ENCODE measurements at places on chromosomes 13 and 19.

DNA sequence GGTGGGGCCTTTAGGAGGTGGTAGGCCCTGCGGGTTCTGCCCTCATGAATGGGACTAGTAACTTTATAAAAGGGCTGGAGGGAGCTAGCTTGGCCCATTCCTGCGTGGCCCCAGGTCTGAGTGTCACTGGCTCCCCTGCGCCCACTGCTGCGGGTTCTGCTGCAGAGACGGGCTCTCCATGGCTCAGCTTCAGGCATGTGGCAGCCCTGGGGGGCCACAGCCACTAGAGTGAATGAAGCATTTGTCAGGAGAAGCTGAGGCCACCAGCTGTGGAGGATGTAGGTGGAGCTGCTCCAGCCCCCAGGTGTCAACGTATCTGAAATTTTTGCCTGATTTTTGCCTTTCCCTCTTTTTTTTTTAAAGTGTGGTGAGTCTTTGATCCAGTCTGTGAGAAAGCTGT is 119.1 kb downstream of the SOX1 start:
- DNase-seq = no peak

DNA sequence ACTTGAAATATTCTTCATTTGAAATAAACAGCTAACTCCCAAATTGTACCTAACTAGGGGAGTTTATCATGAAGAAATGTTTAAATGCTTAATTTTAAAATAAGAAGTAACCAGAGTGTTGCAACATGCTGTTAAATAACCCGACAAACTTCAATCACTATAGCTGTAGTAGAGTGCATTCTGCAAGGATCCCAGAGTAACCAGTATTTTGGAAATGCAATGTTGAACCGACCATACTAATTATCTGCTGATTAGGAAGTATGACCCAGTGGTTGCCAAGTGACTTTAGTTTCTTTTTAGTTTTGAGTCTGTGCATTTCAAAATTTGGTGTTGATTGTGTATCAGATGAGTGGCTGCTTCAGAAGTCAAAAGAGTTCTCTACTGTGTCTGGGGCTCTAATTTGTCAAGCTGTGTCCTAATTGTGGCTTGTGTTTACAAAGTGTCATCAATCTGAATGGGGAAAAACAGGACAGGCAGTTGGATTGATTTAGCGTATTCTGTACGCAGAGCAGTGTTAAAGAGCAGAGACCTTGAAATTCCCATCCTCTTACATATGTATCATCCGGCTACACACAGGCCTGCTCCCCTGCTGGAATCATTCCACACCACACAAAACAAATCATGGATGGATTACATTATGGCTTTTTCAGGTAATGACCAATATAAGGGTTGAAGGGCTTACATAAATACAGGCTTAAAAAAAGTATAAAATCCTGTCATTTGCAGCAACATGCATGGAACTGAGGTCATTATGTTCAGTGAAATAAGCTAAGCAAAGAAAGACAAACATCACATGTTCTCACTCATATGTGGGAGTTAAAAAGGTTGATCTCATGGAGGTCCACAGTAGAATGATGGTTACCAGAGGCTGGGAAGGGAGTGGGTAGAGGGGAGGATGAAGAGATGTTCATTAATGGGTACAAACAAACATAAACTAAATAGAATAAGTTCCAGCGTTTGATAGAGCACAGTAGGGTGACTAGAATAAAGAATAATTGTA is 351.5 kb downstream of the KLF12 start:
- DNase-seq = no peak

DNA sequence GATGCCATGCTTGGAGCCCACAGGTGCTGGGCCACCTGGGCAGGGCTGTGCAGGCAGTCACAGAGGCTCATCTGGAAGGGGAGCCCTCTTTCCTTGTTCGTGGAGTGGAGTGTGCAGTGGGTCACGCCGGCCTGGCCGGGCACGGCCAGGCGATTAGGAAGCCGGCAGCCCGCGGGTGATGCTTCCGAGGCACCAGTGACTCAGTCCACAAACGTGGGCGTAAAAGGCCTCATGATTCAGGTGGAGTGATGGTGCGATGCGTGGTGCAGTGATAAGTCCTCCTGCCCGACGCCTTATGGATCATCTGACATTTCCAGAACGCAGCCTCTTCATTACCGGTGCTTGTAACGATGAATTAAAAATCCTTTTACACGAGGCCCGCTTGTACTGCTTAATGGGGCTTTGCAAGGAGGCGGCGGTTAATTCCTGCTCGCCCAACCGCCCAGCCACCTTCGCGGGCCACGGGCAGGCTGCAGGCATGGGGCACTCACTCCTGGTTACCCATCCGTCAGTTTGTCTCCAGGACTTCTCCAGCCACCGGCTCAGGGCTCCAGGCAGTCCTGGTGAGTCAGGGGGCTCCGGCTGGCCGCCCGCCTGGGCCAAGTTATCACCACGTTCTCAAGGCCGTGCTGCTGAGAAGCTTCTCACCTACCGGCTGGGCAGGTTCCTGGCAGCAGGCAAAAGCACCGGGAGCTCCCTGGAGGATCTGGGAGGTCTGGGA is 172.4 kb downstream of the KDM4B start:
- no peak for DNase-seq

- no peak for DNase-seq
Observed at GRCh38 chr19:2949939-2950285, 5.1 kb upstream of the ZNF77 start.

DNA sequence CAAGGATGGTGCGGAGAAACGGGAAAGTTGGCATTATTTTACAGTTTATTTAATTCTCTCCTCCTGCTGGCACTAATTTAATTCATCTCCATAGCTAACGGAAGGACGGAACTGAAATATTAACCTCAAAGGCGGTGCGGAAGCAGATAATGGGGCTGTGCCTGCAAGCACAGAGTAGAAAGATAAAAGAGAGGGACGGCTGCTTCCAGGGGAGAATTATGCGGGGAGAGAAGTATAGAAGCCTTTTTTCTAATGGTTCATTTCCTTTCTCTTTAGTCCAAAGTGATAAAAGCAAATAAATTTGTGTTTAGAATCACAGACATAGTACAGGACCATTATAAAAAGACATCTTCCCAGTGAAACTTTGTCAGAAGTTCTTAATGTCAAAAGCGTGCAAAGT is 34.5 kb upstream of the UQCRFS1 start:
- DNase-seq = no peak

GRCh38 chr13:45564133-45564776 is 51.3 kb downstream of the ERICH6B start:
- no peak for DNase-seq

DNA sequence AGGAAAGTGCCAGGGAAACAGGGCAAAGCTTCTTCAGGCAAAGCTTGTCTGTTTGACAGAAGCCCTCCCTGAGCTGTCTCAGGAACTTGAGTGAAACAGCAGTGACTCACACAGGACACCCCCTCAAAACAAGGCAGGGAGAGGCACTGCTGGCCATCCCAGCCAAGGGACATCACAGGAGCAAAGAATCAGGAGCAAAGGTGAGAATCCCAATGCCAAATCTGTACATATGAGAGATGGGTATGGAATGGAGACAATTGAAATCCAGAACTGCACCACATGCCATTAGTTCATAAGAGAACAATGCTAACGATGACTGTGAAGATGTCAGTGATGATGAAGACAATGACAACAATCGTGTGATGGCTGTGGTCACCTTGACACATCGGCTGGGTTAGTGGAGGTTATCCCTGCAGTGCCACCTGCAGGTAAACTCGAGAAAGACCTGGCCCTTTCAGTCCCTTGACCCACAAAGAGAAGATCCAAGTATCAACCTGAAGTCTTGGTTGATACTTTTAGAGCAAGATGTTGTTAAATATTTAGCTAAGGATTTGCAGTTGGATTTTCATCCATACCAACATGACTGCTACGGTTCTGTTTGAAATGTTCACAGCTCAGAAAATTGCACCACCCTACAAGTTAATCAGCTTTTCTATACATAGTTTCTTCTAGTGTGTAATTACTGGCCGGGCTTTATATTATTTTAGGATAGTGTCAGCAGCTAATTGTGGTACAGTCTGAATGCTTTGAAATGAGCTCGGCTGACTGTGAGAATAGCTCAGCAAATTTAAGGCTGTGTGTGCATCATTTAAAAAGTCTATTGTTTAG is 42.0 kb upstream of the IPO5 start:
- DNase-seq = no peak

- no peak for DNase-seq
Observed at GRCh38 chr13:50481936-50482335, 361.6 kb downstream of the DLEU7 start.

- DNase-seq = no peak
Observed at GRCh38 chr19:5148794-5149190, 179.9 kb downstream of the KDM4B start.

GRCh38 chr19:4477034-4477801 is 5.1 kb downstream of the HDGFL2 start:
- DNase-seq = no peak

- DNase-seq = no peak
Observed at GRCh38 chr19:38265921-38266429, 1.6 kb downstream of the SPINT2 start.

DNA sequence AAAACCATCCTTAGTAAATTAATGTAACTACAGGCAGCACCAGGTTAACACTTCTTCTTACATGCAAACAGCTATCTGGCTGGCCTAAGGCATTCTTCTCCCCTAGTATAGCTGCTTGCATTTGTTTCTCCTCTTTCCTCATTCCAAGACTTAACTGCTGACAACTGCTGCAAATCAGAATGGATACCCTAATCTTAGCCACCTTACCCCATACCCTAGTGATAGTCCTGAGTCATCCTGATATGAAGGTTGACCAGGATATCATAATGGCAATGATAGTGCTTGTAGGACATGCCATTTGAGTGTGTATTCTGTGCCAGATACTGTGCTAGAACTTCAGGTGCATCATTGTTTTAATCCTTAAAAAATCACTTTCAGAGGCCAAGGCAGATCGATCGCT is 138.2 kb upstream of the MAB21L1 start:
- no peak for DNase-seq

- DNase-seq = no peak
Observed at GRCh38 chr13:109704771-109705635, 81.4 kb downstream of the IRS2 start.

- DNase-seq = no peak
Observed at GRCh38 chr13:99640260-99640659, 139.0 kb downstream of the TM9SF2 start.

DNA sequence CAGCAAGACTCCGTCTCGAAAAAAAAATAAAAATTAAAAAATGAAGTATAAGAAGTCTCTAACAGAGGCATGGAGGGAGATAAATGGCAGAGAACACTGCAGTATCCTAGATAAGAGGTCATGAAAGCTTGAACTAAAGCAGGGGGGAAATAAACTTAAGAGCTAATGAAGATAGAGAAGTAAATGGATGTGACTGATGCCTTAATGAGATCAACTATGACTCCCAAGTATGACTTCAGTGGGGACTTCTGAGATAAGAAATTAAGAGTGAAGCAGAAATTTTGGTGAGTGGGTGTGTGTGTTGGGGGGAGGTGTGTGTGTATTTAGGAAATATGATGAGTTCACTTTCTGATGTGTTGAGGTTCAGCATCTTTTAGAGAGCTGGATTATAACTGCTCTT is 55.1 kb downstream of the DIAPH3 start:
- no peak for DNase-seq

GRCh38 chr13:31209172-31209840 is 9.5 kb downstream of the B3GLCT start:
- no peak for DNase-seq

- no peak for DNase-seq
Observed at GRCh38 chr13:46926916-46927590, 30.2 kb upstream of the HTR2A start.

- no peak for DNase-seq
Observed at GRCh38 chr13:44237881-44238421, 135.7 kb upstream of the SERP2 start.

DNA sequence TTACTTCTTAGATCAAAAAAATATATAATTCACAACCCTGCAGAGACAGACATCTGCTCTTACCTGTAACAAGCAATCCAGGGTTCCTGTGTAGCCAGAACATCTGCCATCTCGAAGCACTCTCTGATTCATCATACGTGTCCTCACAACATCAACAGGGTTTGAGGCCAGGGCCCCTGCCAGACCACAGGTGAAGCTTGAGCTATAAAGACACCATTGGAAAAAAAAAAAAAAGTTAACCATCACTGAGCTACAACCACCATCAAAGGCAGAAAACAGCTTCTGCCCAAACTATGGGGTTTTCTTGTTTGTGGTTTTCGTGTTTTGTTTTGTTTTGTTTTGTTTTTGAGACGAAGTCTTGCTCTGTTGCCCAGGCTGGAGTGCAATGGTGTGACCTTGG is 19.3 kb downstream of the SLC25A30 start:
- DNase-seq = no peak

- no peak for DNase-seq
Observed at GRCh38 chr13:66537417-66537816, 692.7 kb downstream of the PCDH9 start.

DNA sequence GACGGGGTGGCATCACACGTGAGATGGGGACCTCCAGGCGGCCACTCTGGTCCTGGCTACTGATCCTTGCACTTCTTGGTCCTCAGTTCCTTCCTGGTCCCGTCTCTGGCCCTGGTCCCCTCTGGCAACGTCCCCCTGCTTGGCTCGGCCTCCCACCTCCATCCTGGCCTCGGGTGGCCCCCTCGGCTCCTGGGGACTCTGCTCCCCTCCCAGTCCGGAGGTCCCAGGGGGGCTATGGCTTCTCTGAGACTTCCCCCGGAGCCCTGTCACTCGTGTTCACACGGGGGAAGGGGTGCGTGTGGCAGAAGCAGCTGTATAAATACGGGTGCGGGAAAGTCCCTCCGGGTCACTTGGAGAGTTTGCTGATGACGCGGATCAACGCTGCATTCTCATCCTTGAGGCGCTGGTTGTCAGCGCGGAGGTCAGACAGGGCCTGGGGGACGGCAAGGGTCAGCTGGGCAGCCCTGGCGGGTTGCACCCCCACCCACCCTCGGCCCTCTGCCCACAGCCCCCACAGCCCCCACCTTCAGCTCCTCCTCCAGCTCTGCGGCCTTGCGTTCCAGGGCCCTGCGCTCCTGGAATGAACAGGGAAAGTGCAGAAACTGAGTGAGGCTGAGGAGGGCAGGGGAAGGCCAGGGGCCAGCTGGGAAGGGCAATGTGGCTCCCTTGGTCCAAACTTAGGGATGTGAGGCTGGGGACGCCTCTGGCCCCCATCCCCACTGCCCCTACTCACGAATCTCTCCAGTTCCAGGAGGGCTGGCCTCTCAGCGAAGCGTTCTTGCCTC is 15.6 kb downstream of the EPS8L1 start:
- DNase-seq = no peak

- DNase-seq = no peak
Observed at GRCh38 chr19:35689836-35690235, 14.5 kb upstream of the ZBTB32 start.

- DNase-seq = peak; percentile 76
Observed at GRCh38 chr19:55146705-55147273, 2.2 kb downstream of the TNNT1 start.

- no peak for DNase-seq
Observed at GRCh38 chr13:99339736-99340397, 32.7 kb upstream of the GPR183 start.

DNA sequence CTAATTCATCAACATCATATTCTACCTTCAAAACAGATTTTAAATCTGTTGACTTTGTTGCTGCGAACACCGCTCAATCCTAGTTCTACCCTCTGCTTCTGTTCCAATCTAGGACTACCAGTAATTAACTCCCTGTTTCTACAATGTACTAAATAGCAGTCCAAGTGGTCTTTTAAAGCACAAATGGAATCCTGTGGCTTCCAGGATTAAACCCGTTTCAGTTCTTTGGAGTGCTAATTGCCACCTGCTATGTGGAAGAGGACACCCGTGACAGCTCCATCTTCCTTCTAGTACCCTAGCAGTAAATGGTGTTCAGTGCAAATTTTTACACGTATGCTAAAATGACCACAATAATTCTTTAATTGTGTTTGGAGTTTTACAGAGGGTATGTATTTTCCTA is 232.1 kb downstream of the TDRD3 start:
- DNase-seq = no peak
